BJ (cell line): ENCODE measurements at places on chromosomes 3 and 15. TPM values are rescaled to one million over a fixed set of nuclear protein-coding genes. Genes with fewer than 3 reads are reported as not detected.
A peak's percentile ranks its signal among the peaks of the same experiment; 100 is the strongest.

PLSCR2 gene
- polyA plus RNA-seq = not detected in 2 replicates

CASR gene
- polyA plus RNA-seq = not detected in 2 replicates

CDHR4 gene
- polyA plus RNA-seq = not detected in 2 replicates

FBN1 gene
- 565 and 572 TPM in 2 replicates for polyA plus RNA-seq

HCN4 gene
- polyA plus RNA-seq = not detected in 2 replicates

P2RY12 gene
- not detected in 2 replicates for polyA plus RNA-seq

GOLGA6A gene
- polyA plus RNA-seq = not detected in 2 replicates

C3orf49 gene
- polyA plus RNA-seq = not detected in 2 replicates

TM4SF4 gene
- 0.10 and 0.42 TPM in 2 replicates for polyA plus RNA-seq

MYRIP gene
- 0.06 and 0.15 TPM in 2 replicates for polyA plus RNA-seq

P2RY14 gene
- polyA plus RNA-seq = not detected in 2 replicates

TNNC1 gene
- 1.7 TPM in 2 replicates for polyA plus RNA-seq

FAM81A gene
- polyA plus RNA-seq = 0.06 TPM in 1 of 2 replicates, not detected in the other

TIGIT gene
- not detected in 2 replicates for polyA plus RNA-seq

PARP16 gene
- polyA plus RNA-seq = 5.1 and 5.2 TPM in 2 replicates

- no peak for DNase-seq
Observed at GRCh38 chr3:111548756-111549155, 6.8 kb downstream of the CD96 start.

DNA sequence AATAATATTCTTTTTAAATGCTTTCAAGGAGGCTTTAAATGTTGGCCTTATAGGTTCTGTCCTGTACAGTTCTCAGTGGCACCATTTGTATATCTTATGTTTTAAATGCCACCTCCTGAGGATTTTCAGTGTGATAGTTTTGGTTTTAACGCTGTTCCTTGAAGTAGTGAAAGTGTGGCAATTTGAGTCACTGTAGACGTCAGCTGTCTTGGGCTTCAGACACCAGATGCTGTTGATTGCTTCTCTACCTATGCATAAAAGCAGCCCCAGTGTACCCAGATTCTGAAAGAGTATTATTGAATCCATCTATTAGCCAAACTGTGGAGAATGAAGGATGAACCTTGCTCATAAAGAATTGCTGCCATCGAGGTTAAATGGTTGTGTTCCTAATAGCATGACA lies 316.8 kb upstream of the GBE1 start:
- no peak for DNase-seq

GRCh38 chr3:129936757-129937156 lies 37.8 kb upstream of the TRH start:
- DNase-seq = no peak

DNA sequence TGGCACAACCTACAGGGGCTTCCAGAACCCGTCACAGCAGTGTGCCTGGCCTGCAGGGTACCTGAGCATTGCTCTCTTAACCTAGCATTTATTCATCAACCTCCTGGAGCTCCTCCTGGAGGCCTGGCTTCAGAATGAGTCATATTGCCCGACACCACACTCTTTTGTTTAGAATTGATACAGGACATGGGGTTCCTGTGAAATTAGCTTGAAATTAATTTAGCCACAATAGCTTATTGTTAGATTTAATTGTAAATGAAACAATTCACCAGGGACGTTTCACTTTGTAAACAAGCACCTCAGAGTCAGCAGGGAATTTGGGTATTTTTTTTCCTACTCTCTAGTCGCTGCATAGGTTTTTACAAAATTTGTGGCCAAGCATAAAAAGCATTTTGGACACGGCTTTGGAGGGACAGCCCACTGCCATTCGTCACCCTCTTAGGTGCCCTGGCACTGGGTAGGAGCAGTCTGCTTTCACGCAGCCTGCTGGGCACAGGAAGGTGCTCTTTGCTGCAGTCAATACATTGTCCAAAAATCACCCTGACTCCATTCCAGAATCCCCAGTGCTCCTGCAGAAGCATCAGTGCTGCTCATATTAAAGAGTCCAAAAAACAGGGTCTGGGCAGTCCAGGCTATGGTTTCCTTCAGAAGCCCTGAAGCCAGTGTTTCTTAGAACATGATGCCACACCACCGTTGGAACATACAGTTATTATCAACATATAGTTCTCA lies 60.8 kb upstream of the MEF2A start:
- no peak for DNase-seq

- no peak for DNase-seq
Observed at GRCh38 chr15:74220475-74221248, 15.5 kb upstream of the CCDC33 start.

- no peak for DNase-seq
Observed at GRCh38 chr15:77497110-77497737, 76.5 kb downstream of the HMG20A start.

DNA sequence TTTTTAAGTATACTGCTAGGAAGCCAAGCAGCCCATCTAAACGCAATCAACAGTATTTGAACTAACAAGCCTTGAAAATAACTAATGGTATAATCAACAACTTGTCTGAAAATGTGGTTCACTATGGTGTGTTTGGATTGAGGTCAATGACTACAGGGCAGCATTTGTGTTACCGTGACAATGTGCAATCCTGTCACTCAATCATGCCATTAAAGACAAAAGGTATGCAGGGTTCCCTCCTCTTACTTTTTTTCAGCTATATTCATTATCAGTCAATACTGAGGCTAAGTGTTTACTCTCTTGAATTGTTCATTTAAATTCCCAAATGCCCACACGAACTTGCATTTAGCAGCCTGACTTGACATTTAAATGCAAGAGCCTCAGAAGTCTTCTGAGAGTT lies 1099.3 kb upstream of the EPHA6 start:
- DNase-seq = no peak

GRCh38 chr15:58355973-58356372 lies 75.8 kb upstream of the LIPC start:
- DNase-seq = no peak

DNA sequence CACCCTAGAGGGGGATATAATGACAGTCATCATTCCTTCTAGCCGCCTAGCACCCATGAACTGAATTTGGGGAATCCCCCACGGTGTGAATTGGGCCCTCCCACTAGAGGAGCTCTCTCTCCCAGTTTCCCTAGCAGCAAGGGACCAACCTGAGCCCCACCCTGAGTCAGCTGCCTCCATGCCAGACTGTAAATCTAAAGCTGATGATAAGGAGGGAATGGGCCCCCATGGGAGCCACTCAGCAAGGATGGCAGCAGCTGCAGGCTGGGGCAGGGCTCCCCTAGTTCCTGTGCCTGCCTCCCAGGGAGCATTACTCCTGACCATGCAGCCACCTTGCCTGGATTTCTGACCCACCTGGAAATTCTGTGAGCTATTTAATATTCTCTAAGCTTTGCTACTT lies 57.0 kb upstream of the PXYLP1 start:
- no peak for DNase-seq

DNA sequence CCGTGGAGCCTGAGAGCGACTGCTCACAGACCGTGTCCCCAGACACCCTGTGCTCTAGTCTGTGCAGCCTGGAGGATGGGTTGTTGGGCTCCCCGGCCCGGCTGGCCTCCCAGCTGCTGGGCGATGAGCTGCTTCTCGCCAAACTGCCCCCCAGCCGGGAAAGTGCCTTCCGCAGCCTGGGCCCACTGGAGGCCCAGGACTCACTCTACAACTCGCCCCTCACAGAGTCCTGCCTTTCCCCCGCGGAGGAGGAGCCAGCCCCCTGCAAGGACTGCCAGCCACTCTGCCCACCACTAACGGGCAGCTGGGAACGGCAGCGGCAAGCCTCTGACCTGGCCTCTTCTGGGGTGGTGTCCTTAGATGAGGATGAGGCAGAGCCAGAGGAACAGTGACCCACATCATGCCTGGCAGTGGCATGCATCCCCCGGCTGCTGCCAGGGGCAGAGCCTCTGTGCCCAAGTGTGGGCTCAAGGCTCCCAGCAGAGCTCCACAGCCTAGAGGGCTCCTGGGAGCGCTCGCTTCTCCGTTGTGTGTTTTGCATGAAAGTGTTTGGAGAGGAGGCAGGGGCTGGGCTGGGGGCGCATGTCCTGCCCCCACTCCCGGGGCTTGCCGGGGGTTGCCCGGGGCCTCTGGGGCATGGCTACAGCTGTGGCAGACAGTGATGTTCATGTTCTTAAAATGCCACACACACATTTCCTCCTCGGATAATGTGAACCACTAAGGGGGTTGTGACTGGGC lies 7.3 kb downstream of the FAM131A start:
- DNase-seq = no peak

DNA sequence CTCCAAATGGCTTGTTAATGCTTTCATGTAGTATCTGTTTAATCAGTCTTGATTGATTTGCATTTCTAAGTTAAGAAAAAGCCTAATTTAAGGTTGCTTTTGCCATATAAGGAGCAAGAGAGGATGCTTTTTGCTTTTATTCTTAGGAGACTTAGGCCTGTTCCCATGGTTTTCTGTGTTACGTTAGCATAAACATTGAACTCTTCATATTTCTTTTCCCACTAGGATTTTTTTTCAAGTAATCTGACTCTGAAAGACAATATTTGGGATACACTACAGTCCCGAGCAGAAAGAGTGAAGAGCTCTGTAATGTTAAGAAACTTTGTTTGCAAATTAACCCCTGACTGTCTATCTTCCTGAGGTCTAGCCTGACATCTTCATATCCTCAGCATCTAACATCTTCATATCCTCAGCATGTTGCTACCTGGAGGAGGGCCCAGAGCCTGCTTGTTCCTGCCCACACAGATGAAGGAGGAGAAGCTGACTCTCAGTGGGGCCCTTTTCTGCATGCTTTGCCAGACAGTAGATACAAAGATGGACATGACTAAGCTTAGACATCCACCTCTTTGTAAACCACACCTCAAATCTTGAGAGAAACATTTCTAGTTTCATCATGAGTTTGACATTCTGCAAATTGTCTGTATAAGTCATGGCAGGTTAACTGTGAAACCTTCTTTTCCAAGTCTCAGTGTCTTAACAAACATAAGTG lies 86.2 kb upstream of the COL6A5 start:
- DNase-seq = no peak

GRCh38 chr3:161070980-161071663 lies 34.0 kb downstream of the B3GALNT1 start:
- no peak for DNase-seq

DNA sequence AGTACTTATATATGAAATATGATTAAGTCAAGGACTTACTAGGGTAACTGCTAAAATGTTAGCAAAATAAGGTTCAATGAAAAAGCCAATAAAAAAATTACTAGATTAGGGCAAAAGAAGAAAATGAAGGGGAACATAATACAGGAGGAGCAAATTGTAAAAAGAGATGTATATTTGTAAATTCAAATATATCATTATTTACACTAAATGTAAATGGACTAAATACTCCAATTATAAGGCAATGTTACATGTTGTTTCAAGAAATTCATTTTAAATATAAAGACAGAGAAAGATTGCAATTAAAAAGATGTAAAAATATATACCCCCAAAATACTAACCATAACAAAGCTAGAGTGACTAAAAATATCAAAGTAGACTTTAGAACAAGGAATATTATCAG lies 134.1 kb downstream of the EFHB start:
- no peak for DNase-seq

DNA sequence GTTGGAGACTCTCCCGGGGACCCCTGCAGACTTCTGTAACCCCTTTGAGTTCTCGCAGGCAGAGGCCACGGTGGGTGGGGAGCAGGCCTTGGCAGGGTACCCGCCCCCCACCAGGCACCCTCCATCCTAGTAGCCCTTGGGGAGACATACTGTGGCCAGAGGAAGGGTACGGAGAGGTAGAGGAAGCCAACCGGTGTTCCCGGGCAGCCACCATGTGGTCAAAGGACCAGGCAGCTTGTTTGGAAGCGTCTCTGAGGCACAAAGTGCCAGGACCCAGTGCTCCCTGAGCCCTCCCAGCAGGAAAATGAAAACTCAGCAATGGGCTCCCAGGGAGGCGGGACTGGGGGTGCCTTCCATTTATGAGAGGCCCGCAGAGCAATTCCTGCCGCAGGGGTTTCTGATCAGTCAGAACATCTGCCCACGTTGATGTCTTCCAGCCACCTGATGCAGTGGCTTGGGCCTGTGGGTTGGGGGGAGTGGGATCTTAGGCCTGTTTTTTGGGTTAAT lies 53.0 kb upstream of the CGNL1 start:
- no peak for DNase-seq

DNA sequence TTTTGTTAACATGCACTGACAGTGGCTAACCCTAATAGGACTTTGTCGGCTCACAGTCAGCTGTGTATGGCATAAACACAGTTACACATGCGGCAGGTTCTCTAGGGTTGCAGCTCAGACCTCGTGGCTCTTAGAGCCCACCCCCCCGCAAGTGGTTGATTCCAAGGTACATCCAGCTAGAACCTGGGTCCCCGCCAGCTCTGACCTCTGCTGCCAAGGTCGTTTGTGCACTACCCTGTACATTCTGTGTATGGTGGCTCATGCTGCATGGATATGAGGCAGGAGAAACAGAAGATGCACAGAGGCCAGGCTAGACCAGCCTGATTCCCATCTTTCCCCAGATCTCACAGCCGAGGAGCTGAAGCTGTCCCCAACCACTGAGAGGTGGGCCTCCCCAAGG lies 25.9 kb downstream of the PRR20G start:
- DNase-seq = no peak

DNA sequence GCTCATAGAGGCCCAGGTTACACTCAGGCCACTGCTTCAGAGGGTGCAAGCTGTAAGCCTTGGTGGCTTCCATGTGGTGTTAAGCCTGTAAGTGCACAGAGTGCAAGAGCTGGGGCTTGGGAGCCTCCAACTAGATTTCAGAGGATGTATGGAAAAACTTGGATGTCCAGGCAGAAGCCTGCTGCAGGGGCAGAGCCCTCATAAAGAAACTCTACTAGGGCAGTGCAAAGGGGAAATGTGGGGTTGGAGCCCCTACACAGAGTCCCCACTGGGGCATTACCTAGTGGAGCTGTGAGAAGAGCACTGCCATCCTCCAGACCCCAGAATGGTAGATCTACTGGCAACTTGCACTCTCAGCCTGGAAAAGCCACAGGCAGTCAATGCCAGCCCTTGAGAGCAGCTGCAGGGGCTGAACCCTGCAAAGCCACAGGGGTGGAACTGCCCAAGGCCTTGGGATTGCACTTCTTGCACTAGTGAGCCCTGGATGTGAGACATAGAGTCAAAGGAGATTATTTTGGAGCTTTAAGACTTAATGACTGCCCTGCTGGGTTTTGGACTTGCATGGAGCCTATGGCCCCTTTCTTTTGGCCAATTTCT lies 14.0 kb downstream of the MITF start:
- DNase-seq = no peak

DNA sequence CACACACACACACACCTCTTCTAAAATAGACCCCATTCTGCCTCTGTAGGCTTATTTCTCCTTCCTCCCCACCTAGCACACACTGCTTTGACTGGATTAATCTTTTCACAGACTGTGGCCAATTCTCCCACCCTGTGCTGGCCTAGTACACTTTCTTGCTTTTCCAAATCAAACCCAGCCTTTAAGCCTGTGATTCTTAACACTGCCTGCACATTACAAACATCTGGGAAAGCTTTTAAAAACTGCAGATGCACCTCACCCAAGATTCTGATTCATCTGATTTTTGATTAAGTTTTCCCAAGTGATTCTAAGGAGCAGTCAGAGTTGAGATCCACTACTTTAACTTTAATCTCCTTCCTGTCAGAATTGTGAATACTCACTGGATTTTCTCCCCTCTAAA lies 12.8 kb downstream of the CSNK1G1 start:
- DNase-seq = peak; percentile 21

- no peak for DNase-seq
Observed at GRCh38 chr3:160904691-160905090, 148.7 kb downstream of the PPM1L start.

- DNase-seq = no peak
Observed at GRCh38 chr3:113063126-113063894, 72.5 kb downstream of the GTPBP8 start.
